NCI-H446 (cell line): ENCODE measurements at places on chromosomes 2 and 18.

DNA sequence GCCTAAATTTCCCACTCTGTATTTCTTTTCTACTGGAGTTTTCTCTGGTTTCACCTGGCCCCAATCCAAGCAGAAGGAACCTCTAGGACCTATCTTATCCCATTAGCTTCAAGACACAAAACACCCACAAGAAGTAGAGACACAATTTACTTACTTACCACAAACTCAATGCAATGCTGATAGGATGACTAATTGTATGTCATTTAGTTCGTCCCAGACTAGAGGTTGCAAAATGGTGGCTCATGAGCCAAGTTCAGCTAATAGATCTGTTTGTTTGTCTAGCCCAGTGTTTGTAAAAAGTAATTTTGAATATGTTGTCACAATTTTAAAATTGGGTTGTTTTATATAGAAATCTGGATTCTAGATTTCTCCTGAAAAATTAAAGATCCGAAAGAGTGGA is 34.7 kb upstream of the ZSWIM2 start:
- DNase-seq, result no peak

DNA sequence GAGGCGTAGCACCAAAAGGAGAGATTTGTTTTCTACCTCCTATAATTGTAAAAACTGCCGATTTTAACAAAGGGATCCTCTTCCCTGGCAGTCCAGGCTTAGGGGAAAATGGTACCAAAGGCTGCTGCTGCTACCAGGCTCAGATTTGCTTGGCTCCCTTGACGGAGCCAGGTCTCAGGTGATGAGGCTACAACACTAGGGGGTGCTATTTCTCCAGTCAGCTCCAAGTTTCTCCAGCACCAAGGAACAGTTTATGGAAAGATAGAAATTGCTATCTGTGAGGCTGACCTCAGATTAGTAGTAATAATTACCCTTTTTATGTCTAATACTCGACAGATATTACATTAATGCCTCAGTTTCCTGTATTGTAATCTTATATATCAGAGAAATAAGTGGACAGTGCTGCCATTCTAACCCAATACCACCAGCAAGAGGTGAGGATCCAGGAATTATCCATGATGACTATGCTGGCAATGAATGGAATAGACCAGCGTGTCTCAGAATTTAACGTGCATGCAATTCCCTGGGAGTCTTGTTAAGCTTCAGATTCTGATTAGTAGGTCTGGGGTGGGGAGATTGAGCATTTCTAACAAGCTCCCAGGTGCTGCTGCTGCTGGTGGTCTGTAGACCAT is 111.3 kb downstream of the ESCO1 start:
- peak; percentile 67 for DNase-seq

DNA sequence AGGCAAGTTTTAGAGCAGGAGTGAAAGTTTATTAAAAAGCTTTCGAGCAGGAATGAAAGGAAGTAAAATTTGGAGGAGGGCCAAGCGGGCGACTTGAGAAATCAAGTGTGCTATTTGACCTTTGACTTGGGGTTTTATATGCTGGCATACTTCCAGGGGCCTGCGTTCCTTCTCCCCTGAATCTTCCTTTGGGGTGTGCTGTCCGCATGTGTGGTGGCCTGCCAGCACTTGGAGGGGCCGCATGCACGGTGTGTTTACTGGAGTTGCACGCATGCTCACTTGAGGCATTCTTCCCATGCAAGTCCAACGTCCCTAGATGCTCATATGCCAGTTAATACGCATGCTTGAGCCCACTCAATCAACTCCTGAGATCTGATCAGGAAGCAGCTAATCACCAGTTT is 78.3 kb upstream of the MAP4K4 start:
- no peak for DNase-seq

DNA sequence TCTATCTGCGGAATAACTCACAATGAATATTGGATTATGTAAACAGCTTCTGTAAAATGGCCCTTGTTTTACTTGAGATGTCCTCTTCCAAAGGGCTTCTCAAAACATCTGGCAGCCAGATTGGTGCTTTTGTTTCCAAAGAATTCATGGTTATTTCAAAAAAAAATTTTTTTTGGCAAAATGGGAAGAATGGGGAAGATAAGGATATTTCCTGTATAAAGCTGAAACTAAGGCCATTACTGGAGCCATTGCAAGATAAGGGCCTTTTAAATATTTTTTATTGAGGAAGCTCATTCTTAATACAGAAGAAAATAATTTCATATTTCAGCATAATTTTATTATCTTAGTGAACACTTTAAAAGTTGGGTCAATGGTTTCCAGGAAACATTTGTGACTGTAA is 259.1 kb downstream of the GALNT13 start:
- no peak for DNase-seq

DNA sequence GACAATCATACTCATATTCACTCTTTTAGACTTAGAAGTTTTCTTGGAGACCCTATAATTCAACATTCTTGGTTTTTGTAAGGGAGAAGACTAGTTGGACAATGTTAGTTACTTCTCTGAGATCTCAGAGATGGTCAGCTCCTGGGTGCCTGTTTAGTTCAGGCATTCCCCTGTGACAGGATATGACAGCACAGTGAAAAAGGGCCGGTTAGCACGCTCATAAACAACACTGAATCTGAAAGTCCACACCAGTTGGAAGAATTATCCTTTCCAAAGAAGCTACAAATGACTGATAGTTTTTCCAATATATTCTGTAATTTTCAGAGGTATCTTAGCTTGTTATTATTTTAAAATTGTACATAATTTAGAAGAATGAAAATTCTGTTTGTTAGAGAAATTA is 75.7 kb downstream of the ADAM23 start:
- DNase-seq, result no peak

DNA sequence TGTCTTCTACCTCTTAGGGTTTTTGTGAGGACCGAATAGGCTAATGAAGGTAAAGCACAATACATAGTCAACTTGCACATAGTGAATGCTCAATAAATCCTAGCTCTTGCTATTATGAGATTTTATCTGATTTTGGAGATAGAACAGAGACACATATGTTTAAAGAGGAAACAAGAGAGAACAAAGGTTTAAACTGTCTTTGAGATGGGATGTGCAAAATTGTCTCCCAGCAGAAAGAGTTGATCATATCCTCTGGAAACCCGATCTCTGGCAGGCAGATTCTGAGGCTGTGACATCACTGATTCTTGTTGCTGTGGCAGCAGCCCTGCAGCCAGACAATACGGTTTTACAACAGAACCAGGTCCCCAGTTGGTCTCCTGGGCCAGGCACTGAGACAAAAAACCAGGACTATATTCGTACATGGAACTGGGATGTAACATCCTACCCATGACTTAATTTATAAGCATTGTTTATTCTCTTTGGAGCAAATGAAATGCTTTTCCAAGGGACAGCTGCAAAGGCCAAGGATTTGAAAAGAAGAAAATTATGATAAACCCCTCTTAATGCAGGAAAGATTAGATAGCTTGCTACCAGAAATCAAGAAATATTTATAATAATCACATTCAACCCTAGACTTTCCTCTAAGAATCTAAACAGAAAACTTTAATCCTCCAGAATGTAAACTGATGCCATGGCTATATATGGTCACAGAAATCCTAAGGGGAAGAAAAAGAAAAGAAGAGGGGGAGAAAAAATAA is 80.2 kb downstream of the SLC8A1 start:
- peak; percentile 8 for DNase-seq

- DNase-seq, result no peak
Measured at GRCh38 chr2:10059016-10059351, 15.6 kb downstream of the KLF11 start.

GRCh38 chr2:99602476-99602875 is 112.7 kb upstream of the REV1 start:
- no peak for DNase-seq

GRCh38 chr18:3085612-3086011 is 72.7 kb upstream of the LPIN2 start:
- DNase-seq, result no peak

DNA sequence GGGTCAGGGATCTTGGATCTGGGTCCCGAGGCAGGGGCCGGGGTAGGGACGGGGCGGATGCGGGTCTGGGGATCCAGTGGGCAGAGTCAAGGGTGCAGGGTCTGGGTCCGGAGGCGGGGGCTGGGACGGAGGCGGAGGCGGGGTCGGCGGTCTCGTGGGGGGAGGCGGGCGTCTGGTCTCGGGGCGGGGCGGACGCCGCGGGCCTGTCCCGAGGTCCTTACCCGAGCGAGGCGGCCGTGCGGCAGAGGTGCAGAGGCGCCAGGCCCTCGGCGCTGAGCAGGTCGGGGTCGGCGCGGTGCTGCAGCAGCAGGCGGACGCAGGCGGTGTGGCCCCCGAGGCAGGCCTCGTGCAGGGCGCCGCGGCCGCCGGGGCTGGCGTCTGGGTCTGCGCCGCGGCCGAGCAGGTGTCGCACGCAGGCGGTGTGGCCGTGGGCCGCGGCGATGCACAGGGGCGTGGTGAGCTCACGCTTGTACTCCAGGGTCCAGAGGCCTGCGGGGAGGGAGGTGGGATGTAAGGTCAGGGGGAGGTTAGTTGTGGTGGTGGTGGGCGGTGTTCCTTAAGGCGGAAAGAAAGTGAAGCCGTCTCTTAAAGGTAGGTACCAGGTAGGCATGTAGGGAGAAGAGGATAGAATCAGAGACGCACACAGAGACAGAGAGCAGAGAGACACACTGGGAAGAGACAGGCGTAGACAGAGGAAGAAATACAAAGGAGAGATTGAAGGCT is 26.6 kb downstream of the ASB18 start:
- no peak for DNase-seq

DNA sequence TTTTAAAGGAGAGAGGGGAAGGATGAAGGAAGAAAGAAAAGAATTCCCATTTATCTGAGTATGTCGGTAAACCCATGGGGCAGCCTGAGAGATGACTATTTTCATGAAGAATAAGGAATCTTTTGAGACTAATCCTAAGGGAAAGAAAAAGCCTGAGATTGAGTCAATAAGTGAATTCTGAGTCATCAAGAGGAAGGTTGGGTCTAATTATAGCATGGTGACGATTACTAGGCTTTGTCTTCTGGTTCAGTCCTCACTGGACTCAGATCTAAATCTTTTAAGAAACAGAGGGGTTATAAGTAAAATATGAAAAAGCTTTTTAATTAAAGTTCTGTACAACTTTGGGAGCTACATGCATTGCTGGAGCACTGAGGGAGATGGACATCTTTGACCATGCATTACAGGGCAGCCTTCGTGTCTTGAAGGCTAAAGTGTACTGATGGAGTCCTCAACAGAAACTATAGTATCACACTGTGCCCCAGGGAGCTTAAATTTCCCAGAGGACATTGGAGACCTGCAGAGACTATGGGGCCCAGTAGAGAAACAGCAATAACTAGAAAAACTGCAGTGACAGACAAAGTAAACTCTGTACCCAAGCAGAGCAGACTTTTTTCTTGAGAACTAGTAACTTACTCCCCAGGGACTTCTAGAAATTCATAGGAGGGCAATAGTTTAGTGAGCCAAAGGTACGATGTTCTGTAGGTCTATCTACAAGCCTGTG is 260.9 kb downstream of the RAD51AP2 start:
- DNase-seq, result no peak

DNA sequence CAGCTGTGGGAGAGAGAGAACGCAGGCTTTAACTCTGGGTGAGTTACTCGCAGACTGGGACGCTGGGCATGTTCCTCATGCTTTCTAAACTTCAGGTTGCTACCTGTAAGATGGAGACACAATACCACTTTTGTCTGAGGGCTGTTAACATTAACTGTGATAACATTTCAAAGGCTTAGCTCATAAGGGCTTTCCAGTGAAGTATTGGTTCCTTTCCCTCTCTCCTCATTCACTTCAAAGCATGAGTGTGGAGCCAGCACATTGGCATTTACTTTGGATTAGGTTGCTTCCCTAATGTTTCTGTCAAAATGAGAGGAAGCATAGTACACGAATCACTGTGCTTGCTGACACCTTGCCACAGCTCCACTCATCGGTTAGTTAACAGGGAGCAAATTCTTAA is 30.2 kb downstream of the INSIG2 start:
- no peak for DNase-seq

GRCh38 chr2:20744366-20745335 is 77.7 kb downstream of the GDF7 start:
- no peak for DNase-seq

DNA sequence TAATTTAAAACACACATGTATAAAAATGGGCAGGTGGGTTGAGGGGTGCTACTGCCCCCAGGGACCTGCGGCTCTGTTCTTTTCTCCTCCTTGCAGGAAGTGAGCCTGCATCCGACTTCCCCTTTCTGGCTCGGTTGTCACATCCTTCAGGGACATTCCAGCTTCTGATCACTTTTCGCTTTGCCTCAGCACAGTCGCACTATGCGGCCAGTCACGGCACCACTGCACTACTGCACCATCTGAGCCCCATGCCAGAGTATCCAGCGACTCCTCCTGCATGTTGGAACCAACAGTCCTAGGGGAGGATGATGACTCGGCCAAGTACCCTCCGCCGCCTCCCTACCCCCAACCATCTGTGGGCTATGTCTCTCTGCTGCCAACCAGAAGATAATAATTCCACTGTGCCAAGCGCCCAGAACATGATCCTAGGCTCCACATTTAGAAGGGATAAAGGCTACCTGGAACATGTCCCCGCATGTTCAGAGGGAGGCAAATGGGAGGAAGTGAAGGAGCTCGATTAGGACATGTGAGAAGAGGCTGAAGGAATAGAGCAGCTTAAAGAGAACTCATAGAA is 17.6 kb downstream of the CDC42EP3 start:
- DNase-seq, result peak; percentile 86

DNA sequence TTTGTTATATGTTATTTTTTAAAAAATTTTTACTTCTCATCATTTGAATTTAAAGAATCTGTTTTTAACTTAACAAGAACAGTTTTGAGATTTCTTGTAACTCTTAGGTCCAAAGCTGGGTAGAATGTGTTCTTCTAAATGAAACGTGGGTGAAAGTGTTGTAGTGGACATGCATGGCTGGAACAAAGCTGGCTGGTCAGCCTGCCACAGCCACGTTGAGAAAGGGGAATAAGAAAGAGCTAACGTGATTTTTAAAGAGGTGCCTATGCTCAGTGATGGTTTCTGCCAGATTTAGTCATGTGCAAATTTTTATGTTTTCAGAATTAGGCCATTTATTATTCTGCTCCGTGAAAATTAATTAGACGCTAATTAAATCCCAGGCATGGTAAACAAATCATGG is 203.9 kb upstream of the COL3A1 start:
- DNase-seq, result no peak

- DNase-seq, result no peak
Measured at GRCh38 chr2:170141865-170142264, 36.1 kb upstream of the MYO3B start.

DNA sequence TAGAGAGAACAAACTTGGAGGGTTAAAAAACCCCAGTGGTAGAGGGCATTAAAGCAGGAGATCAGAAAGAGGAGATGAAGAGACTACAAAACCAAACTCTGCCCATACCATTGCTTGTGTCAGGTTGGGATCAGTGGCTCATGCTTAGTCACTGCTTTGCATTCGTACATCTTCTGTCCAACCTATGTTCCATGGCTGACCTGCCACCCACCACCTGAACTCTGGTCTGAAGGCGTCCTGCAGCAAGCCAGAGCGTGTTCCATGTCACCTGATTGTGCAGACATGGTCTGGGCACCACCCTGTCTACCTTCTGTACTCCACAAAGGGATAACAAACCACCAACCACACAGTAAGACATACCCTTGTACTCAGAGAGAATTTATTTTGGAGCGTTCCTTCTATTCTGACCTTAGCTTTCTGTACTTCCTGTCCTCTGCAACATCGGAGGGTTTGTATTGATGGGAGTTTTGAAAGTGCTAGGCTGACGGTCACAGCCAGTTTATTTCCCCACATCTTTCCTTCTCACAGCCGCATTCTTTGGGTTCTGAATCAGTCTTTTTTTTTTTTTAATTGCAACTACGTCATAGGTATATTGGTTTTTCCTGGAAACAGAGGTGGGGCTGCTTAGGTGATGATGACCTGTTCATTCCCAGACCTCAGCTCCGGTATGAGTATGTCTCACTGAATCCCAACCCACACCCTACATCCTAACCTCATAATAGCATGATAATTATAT is 88.3 kb downstream of the SOWAHC start:
- DNase-seq, result no peak

- no peak for DNase-seq
Measured at GRCh38 chr2:109478906-109479493, 134.8 kb downstream of the SEPTIN10 start.
